Activated naive CD8-positive, alpha-beta T cell treated with anti-CD3 and anti-CD28 coated beads, Interleukin-2, amount 50 U/mL, for 16 hours (primary cell): ENCODE measurements at places on chromosomes 1 and 21.

GRCh38 chr1:200090252-200091159 is 63.0 kb downstream of the NR5A2 start:
- DNase-seq: no peak

DNA sequence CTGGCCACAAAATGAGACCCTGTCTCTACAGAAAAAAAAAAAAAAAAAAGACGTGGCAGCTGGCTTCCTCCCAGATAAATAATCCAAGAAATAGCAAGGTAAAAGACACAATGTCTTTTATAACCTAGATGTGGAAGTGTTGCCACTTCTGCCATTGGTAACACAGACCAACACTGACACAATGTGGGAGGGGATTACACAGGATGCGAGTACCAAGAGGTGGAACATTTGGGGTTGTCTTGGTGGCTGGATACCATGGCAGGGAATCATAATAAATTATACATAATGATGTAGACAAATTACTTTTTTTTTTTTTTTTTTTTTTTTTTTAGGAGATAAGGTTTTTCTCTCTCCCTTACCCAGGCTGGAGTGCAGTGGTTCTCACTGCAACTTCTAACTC is 6.0 kb upstream of the NEXN start:
- no peak for DNase-seq

DNA sequence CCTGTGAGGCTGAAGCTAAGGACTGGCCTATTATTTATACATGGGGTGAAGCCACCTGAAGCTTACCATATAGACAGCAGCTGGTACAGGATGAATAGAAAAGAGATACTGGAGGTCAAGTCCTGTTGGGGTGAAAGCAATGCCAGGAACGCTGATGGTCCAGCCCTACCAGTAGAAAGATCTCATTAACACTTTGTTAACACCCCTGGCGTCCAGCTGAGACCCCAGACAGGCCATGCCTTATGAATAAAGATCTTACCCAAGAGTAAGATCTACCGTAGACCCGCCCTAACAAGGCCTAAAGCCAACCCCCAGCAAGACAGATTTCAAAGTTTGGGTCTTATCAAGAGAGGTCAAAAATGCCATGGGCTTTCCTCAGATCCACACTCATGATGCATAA is 34.7 kb downstream of the ST3GAL3 start:
- no peak for DNase-seq

- DNase-seq: no peak
Observed at GRCh38 chr1:61087571-61087970, 5.2 kb downstream of the NFIA start.

- DNase-seq: peak; percentile 76
Observed at GRCh38 chr1:150560576-150561253, 11.5 kb downstream of the ADAMTSL4 start.

- DNase-seq: peak; percentile 49
Observed at GRCh38 chr1:116738673-116739370, 15.4 kb upstream of the CD2 start.

- DNase-seq: no peak
Observed at GRCh38 chr1:12294076-12294475, 64.2 kb downstream of the VPS13D start.

DNA sequence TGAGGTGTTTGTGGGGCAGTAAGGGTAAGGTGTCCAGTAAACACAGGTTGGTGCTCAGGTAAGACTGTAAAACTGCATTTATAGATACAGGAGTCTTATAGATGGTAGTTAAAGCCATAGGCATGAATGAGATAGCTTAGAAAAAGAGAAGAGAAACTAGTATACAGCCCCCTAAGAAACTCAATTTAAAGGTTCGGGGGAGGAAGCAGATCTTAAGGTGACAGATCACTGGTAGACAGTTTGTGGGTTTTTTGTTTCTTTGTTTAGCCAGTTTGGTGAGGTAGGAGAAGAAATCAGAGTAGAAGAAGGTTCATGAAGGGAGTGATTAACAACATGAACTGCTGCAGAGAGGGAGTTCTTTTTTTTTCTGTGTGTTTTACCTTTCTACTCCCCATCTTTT is 6.1 kb upstream of the AGO3 start:
- DNase-seq: no peak

- no peak for DNase-seq
Observed at GRCh38 chr1:96524100-96524499, 197.5 kb upstream of the PTBP2 start.

- DNase-seq: peak; percentile 62
Observed at GRCh38 chr21:42117229-42117966, 46.3 kb downstream of the UMODL1 start.

GRCh38 chr1:199725002-199725565 is 302.4 kb upstream of the NR5A2 start:
- DNase-seq: no peak
